ENCODE measurements at places on chromosomes 6 and 20.

DNA sequence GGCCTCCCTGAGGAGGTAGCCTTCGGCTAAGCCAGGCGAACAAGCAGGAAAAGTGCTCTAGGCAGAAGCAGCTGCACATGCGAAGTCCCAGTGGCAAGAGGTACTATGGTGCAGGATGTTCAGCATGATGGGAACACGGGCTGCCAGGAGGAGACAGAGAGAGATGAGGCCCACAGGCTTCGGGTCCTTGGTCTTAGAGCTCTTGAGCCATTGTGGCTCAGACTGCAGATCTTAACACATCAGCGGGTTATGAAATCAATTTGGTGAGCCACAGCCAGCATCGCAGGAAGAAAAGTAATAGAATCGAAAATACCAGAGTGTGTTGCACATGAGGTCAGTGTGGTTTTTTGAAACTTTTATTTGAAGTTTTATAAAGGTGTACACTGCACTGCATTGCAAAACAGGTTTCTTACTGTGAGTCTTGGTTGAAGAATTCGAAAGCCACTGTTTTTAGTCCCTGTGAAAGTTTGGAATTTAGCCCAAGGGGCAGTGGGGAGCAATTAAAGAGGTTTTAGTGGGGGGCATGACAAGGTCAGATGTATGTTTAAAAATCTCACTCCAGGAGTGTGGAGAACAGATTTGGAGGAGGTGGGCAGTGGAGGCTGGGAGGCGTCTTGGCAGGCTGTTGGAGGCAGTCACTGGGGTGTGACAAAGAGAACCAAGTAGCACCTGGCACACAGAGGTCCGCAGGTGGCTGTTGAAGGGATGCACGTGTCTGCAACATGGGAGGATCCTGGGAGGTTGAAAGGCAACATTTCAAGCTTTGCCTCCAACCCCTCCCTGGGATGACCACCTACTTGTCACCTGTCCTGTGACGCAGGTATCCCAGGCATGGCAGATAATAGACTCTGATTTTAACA is 69.3 kb downstream of the EYA2 start:
- no peak for DNase-seq

GRCh38 chr20:62387219-62387913 is 463 bp downstream of the RPS21 start:
- no peak for DNase-seq

DNA sequence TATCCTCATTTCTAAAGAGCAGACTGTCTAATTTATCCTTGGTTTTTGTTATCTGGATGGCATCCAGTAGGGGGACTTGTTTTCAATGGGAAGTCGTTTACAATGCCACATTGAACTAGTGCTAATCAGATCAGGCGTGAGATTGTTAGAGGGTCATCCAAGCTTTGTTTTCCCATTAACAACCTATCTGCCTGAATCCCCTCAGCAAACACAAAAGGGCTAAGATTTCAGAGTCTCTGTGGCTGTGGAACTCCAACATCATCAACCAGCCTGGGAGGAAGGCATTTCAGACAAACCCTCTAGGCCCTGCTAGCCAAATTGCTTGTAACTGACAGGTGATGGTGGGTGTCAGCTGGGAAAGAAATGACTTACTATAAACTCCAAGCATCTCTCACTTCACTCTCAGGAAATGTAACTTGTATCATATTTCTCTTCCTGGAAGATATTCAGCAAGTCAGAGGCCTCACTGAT is 47.7 kb downstream of the COL19A1 start:
- peak; percentile 58 for DNase-seq

- peak; percentile 77 for DNase-seq
Measured at GRCh38 chr6:158220786-158221442, 52.8 kb downstream of the GTF2H5 start.

DNA sequence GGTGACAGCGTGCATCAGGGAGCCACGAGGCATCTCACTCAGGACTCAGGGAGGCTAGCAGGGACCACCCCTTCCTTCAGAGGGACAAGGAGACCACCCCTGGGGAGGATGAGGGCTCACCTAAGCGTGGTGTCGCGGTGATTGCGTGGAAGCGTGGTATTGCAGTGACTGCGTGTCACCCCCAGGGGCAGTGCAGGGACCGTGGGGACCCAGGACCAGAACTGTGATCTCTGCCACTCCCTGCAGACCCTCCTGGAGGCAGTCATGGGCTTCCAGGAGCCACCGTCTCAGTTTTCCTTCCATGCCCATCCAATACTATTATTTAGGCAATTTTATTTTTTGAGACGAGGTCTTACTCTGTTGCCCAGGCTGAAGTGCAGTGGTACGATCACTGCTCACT is 147.1 kb downstream of the TAF4 start:
- no peak for DNase-seq

DNA sequence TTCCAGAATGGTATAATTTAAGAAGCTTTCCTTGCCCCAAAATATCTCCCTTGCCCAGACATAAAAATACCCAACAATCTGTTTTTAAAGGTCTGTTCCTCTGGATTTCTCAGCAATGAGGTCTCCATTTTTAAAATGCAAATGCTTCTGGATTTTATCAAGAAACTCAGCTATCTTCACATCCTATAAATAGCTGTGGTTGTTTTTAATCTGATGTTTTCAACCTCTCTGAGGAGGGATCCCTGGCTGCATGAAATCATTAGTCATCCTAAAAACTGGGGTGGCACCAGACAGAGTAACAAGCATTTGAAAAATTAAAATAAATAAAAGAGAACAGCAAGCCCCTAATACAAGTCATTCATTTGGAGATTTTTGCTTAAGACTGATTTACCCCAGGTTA is 168.5 kb upstream of the ID4 start:
- no peak for DNase-seq

DNA sequence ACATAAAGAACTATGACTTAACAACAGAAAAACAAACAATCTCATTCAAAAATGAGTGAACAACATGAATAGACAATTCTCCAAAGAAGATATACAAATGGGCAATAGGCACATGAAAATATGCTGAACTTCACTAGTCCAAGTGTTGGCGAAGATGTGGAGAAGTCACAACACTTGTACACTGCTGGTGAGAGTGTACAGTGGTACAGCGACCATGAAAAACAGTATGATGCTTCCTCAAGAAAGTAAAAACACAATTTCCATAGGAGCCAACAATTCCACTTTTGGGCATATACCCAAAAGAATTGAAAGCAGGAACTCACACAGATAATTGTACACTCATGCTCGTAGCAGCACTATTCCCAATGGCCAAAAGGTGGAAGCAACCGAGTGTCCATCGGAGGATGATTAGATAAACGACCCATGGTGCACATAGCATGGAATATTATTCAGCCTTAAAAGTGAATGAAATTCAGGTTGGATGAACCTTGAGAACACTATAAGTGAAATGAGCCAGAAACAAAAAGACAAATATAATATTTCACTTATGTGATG is 6.6 kb downstream of the HLA-F start:
- no peak for DNase-seq

GRCh38 chr6:11598687-11599086 is 61.1 kb downstream of the TMEM170B start:
- DNase-seq = no peak

GRCh38 chr20:11067359-11067758 is 393.6 kb upstream of the JAG1 start:
- DNase-seq = no peak
